Right renal cortex interstitium (tissue), 3 donors: ENCODE measurements at places on chromosomes 7 and 10. TPM values are rescaled to one million over a fixed set of nuclear protein-coding genes. Genes with fewer than 3 reads are reported as not detected.

ZNF783 gene
- polyA plus RNA-seq = 9.8 TPM

CYP2W1 gene
- polyA plus RNA-seq = 1.4 TPM

POLR3A gene
- 17.3 TPM for polyA plus RNA-seq

SCIN gene
- polyA plus RNA-seq = 137 TPM

CHST3 gene
- polyA plus RNA-seq = 18.9 TPM

SMARCD3 gene
- 52.6 TPM for polyA plus RNA-seq

OR2A42 gene
- polyA plus RNA-seq = 1.0 TPM

LRIT1 gene
- not detected for polyA plus RNA-seq

LLCFC1 gene
- 0.43 TPM for polyA plus RNA-seq

TMEM178B gene
- 0.50 TPM for polyA plus RNA-seq

PPP1R9A gene
- 32.3 TPM for polyA plus RNA-seq

PLAU gene
- 24.3 TPM for polyA plus RNA-seq

GNGT1 gene
- not detected for polyA plus RNA-seq

MOGAT3 gene
- 0.12 TPM for polyA plus RNA-seq

HECW1 gene
- 7.2 TPM for polyA plus RNA-seq

DNA sequence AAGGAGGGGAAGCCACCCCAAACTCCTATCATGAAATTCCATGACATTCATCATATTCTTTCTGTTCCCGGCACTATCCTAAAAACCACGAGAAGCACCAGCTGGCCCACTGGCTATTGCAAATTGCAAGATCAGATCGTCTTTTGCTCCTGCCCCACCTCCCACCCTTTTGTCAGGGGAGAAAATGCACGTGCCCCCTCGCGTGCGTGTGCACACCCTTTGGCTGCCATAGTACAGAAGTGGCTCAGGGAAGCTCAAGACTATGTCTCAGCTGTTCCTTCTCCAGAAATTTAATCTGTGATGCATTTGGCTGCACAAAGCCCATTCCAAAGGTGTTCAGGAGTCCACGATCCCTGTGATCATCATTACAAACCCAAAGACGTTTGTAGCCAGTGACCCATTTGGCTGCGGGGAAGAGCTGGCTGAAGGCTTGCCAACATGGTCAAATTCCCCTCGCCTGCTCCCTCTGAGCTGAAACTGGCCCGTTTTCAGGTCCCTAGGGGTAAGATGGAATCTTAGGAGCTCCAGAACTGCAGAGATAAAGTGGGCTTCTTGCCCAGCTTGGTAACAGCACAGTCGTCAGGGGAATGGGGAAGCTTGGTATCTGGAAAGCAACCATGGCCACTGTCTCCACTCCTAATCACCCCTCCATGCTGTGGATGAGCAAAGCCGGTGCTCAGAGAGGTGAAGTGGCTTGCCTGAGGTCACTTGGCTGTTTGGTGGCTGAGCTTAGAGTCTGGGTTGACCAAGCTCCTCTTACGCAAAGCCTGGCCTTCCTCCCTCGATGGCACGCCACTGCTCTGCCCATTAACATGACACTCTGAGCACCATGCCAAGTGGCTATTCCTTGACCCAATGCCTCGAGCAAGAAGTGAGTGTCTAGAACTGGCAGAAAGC is 155.4 kb downstream of the NEURL1 start:
- no peak for DNase-seq

- DNase-seq = no peak
These were observed 41.9 kb upstream of the MBL2 start for GRCh38 chr10:52814506-52814905.

- DNase-seq = no peak
These were observed 74.0 kb upstream of the SEC61G start for GRCh38 chr7:54833001-54833467.

- no peak for DNase-seq
These were observed 9.6 kb upstream of the AGMO start for GRCh38 chr7:15571301-15571878.

DNA sequence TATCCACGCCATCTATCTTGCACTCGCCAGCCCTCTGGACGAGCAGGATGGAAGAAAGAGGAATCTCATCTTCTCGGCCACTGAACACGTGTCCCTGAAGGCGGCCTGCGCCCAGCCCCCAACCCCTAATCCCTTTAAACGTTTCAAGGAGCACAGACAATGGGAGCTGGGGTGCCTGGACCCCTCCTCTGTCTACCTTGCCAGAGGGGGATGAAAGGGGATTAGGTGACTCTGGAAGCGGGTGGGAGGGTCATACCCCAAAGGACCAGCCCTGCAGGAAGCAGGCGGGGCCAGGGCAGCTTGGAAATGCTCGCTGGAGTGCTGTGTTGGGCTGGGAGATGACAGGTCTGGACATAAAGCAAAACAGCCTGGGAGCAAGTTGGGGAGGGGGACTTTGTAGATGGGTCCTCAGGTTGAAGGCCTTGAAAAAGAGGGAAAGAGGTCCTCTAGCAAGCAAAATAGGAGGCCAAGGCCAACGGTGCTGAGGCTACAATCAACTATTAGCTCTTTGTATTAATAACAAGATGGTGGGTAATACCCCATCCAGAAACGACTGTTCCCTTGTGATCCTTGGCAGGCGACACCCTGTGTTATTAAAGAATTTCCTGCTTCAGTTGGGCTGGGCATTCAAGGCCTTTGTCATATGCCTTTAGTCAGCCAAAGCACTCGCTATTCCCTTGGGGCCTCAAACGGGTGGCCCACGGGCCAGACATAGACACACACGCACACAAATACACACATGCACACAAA is 126.5 kb upstream of the UNC5B start:
- DNase-seq = no peak

GRCh38 chr7:3682028-3682710 is 381.1 kb downstream of the SDK1 start:
- DNase-seq = no peak

- DNase-seq = no peak
These were observed 534.2 kb upstream of the ZWINT start for GRCh38 chr10:56895306-56895705.

DNA sequence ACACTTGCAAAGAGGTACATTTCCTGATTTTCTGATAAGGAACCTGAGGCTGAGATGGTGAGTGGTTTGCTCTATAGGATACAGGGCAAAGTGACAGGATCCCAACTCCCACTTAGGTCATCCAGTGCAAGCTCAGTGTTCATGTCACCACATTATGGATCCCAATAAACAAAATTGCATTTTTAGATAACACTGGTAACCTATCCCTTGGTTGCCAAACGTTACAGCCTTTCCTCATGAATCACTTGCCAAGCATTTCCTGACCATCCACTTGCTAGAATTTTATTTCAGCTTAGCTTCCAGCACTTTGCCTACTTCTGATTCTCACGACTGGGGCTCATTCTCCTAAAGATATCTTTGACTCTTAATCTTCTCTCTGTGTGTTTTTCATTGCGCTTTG is 131.4 kb upstream of the ODAD2 start:
- DNase-seq = no peak

- no peak for DNase-seq
These were observed 707.2 kb downstream of the MAGI2 start for GRCh38 chr7:78746301-78746700.

DNA sequence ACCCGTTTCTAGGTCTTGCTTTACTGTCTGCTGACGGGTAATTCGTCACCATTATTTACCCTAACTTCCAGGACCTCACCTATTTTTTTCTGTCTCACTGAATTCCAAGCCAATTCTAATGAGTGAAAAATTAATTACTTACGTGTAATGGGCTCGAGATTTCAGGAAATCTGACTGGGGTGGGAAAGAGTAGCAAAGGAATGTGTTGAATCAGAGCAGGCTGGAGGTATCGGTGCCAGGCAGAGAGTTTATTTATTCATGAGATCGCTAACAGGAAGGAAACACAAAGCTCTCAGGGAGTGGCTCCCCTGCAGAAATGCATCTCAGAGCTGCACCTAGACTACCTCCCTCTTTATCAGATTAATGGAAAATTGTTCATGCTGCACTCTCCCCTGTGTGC is 4.0 kb upstream of the DIP2C start:
- DNase-seq = no peak

- DNase-seq = no peak
These were observed 173.9 kb upstream of the CDK1 start for GRCh38 chr10:60604342-60604741.

DNA sequence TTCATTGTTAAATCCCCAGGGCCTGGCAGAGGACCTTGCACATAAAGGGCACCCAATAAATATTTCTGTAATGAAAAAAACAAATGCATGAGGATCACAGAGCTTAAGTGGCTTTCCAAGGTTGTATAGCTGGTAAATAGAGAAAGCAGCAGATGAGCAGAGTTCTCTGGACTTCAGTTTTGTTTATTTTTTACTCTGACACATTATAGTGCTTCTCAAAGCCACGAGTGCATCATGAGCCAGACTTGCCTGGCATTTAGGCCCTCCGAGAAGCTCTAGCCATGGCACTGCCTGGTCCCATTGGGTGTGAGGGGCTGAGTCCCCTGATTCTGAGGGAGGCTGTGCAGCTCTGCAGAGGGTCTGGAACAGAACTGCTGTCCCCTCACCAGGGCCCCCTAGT is 87.2 kb upstream of the ZNF32 start:
- no peak for DNase-seq

- no peak for DNase-seq
These were observed 608.2 kb downstream of the PARD3 start for GRCh38 chr10:34206935-34207268.

DNA sequence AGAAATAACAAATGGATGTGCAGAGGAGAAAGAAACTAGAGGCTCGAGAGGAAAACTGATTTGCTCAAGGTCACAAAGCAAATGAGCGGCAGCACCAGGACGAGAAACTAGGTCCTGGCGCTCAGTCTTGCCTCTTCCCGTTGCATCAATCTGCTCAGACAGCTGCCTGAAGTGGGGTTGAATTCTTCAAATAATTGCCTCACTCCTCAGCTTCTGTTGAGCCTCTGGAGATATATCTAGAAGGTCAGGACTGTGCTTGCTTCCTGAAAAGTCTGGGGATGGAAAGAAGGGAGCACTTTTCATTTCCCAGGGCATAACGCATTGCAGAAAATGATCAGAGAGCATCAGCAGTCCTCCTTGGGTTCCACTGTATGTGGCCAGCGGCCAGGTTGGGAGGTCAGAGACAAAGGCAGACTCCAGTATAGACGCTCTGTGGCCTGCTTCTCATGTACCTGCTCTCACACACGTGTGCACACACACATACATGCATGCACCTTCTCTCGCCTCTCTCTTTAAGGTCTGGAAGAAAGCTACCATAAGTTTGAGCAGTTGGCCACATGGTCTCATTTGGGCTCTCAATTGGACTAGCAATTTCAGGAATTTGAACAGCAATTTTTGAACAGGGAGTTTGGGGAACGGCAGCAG is 83.7 kb upstream of the DUSP5 start:
- DNase-seq = no peak

DNA sequence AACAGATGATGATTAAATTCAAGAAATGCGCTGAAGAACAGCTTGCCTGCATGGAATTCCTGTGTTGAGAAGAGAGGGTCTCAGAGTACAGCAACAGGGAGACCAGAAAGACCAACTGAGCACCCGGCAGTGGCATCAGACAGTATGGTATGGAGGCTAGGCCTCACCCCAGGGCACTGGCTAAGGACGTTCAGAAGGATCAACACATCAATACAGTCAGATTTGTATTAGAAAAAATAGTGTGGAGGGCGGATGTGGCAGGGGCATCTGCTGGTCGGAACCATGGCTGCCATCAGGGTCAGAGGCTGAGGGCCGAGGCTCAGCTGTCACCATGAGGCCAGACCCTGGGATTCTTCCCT is 142.1 kb downstream of the ADARB2 start:
- no peak for DNase-seq

DNA sequence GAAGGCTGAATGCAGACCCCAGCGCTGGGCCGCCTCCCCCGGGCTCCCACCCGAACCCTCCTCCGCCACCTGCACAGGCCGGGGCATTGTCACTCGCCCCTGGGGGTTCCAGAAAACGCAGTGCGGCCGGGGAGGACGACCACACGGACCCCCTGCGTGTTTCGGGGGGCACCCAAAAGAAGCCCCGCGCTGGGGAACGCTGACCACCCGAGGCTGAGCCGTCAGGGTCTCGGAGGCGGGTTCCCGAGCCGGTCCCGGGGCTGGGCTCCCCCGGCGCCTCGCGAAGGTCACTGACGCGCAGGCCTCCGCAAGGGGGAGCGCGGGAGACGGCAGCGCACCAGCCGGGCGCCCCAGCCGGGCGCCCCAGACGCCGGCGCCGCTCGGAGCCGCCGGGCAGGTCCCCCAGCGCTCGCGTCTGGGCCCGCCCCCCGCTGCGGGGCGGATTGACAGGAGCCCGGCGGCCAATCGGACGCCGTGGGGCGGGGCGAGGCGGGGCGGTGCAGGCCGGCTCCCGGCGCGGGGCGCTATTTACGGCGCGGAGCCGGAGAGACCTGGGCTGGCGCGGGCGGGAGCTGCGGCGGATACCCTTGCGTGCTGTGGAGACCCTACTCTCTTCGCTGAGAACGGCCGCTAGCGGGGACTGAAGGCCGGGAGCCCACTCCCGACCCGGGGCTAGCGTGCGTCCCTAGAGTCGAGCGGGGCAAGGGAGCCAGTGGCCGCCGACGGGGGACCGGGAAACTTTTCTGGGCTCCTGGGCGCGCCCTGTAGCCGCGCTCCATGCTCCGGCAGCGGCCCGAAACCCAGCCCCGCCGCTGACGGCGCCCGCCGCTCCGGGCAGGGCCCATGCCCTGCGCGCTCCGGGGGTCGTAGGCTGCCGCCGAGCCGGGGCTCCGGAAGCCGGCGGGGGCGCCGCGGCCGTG is at the start of gene BAMBI:
BAMBI (plus strand) TSS at position 554 of the 920 bp plus-strand sequence. CDS start 377 bp downstream, outside the sequence.
- DNase-seq = no peak

- no peak for DNase-seq
These were observed 47.9 kb upstream of the IGFBP3 start for GRCh38 chr7:45968856-45969541.

DNA sequence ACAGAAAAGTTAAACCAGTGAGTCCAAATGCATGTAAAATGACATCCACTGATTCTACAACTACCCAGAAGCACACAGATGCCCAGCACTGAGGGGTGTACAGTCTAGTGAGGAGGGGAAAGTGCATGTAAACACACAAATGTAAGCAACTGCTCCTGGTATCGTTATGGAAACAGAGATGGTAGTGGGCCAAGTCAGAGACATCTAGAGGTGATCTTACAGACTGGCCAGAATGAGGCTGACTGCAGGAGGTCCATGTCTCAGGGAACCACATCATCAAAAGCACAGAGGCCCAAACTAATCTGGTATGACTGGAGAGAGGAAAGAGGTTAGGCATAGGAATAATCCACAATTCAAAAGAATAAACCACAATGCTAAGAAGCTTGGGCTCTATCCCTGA is 176.5 kb downstream of the SRPK2 start:
- no peak for DNase-seq

DNA sequence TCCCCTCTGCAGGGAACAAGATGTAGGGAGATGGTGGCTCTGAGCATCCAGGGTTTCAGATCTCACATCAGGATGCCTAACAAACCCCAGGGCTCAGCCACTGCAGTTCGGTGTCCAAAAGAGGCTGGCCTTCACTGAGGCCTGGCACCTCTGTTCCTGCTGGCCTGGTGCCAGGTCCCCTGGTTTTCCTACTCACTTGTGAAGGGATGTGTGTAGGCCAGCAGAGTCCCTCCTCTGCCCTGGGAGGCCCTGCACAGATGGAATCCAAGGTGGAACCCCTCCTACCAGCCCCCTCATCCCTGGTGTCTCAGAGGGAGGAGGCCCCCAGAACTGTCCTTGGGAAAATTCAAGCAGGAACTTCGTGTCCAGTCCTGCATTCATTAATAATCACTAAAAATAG is 260.6 kb downstream of the CCSER2 start:
- DNase-seq = no peak

- no peak for DNase-seq
These were observed 11.0 kb downstream of the CPA4 start for GRCh38 chr7:130303982-130304381.
